Stimulated activated naive CD8-positive, alpha-beta T cell treated with anti-CD3 and anti-CD28 coated beads, Interleukin-15, Interleukin-2, amounts not matched to agents 100 U/mL and 50 U/mL, for 24 hours (primary cell): ENCODE measurements at places on chromosomes 3 and 15.
A peak's percentile ranks its signal among the peaks of the same experiment; 100 is the strongest.

- peak; percentile 86 for DNase-seq
These were observed 13.2 kb upstream of the SHF start for GRCh38 chr15:45200799-45201556.

GRCh38 chr3:191360620-191361019 lies 30.3 kb upstream of the UTS2B start:
- no peak for DNase-seq

- DNase-seq: no peak
These were observed 6.8 kb upstream of the LRIG1 start for GRCh38 chr3:66507423-66508260.

DNA sequence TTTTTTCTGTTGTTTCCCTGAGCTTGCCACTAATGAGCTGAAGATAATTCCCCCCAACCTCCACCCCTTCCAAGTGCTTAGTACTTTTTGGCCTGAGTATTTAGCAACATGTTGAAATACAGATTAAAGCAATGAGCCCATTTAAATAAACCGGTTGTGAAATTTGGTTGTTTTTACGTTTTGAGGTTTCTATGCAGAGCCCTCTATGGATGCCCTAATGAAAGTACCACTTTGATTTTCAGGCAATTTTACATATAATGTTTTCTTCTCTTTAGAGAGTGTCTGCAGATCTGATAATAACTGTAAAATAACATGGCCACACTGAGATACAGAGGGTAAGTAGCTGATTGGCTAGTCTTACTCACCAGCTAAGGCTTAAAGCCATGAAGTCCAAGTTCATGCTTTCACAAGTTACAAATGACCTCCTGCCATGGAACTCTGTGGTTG lies 139.4 kb upstream of the SLC7A14 start:
- no peak for DNase-seq

- DNase-seq: no peak
These were observed 28.2 kb downstream of the CSTA start for GRCh38 chr3:122353215-122353614.

DNA sequence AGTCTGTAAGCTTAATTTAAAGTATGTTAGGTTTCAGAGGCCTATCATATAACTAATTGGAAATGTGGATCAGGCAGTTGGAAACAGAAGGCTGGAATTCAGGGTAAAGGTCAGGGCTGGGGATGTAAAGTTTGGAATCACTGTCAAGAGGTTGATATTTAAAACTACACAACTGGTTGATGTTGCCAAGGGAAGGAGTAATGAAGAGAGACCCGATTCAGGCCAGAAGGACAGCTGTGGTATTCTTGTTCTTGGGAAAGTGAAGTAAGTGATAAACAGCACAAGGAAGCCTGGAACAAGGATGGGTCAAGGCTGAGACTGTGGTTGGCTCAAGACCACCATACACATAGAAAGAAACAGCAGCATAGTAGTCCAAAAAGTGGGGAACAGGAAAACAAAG lies 654.2 kb downstream of the NTRK3 start:
- DNase-seq: no peak

DNA sequence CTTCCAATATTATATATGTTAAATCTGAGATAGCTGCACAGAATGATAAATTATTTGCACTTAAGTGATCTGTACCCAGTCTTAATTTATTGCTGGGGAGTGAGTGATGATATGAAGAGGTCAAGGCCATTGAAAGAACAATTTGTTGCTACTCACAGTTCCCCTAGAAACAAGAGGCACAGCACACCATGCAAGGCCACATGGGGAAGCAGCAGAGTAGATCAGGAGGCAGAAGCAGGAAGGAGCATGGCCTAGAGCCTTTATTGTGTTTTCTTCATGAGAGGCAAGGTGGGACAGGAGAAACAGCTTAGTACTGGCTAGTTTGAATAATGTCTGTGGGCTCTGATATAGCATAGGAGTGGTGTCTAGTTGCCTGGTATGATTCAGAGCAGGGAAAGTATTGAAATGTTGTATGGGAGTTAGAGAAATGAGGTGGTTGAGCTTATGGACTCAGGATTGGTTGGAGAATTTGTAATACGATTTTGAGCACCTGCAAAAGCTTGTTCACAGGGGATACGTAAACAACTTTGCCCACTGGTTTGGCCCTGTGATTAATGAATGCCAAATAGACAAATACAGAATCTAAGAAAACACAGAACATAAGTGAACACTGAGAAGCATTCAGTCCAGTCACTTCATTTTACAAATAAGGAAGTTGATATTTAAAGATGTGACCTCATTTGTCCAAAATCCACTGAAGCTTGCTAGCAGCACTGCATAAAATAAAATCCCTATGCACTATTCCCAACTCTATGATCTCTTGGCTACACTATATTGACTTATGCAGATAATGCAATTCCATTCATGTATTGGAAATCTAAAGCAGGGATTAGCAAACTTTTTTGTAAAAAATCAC lies 71.7 kb downstream of the TMCO5A start:
- no peak for DNase-seq

GRCh38 chr15:91555312-91555711 lies 298.2 kb upstream of the SLCO3A1 start:
- DNase-seq: no peak

GRCh38 chr3:88343264-88343663 lies 193.5 kb downstream of the C3orf38 start:
- DNase-seq: no peak

DNA sequence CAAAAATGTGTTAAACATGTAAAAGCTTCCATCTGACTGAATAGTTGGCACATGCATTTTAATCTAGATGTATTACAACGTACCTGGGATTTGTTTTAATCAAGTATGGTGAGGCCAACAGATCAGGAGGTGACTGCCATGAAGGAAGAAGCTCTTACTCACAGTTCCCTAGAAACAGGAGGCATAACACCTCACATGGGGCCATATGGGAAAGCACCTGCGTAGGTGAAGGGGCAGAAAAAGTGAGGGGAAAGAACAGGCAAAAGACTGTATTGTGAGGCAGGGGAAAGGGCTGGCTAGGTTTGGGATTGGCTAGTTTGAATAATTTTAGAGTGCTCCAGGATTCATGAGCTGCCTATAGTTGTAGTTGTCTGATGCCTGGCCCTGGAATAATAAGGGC lies 9.6 kb downstream of the SQOR start:
- DNase-seq: no peak

GRCh38 chr3:51955175-51955892 lies at the start of gene GPR62:
Gene GPR62, plus strand, starts transcription at chr3:51955381. Its CDS starts 272 bp downstream, at chr3:51955653.
- DNase-seq: no peak

GRCh38 chr15:65533057-65533756 lies 2.9 kb downstream of the HACD3 start:
- no peak for DNase-seq

GRCh38 chr15:92315144-92315543 lies 78.5 kb upstream of the ST8SIA2 start:
- no peak for DNase-seq

GRCh38 chr3:264394-265156 lies 68.0 kb downstream of the CHL1 start:
- DNase-seq: no peak

DNA sequence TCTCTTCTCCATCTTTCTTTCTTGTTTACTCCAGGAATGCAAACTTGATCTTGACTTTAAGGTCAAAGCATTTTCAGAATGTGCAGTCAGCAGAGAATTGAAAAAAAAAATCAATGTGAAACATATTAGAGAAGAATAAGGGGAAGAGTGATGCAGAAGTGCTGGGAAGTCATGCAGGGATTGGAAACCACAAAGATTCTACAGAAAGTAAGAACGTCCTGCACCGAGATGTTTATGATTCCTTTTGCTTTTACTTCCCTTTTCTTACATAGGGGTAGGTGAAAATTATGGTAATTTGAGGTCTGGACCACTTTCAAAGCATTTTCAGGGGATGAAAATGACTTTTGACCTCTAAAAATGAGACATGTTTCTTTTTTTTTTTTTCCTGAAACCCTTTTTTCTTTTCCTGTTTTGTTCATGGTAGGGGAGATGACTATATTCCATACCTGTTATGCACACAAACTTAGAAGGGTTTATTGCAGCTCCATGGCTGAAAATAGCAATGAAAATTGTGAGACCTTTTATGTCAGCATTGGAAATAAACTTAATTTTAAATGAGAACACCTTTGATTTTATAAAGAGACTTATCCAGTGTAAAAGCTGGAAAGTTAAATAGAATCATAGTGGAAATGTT lies 623.5 kb upstream of the TBL1XR1 start:
- no peak for DNase-seq

GRCh38 chr15:91853511-91853947 lies at the start of gene SLCO3A1:
Gene SLCO3A1, plus strand, starts transcription at chr15:91853708.
- peak; percentile 70 for DNase-seq

- no peak for DNase-seq
These were observed 116.1 kb downstream of the PCCB start for GRCh38 chr3:136366289-136366688.

- DNase-seq: no peak
These were observed 279.8 kb downstream of the ADAMTS17 start for GRCh38 chr15:100061944-100062343.

- no peak for DNase-seq
These were observed 108.5 kb upstream of the CMC1 start for GRCh38 chr3:28132941-28133340.

GRCh38 chr15:95401587-95401986 lies 928.9 kb upstream of the NR2F2 start:
- DNase-seq: no peak

- DNase-seq: no peak
These were observed 379.7 kb upstream of the CNTN6 start for GRCh38 chr3:713006-713621.

DNA sequence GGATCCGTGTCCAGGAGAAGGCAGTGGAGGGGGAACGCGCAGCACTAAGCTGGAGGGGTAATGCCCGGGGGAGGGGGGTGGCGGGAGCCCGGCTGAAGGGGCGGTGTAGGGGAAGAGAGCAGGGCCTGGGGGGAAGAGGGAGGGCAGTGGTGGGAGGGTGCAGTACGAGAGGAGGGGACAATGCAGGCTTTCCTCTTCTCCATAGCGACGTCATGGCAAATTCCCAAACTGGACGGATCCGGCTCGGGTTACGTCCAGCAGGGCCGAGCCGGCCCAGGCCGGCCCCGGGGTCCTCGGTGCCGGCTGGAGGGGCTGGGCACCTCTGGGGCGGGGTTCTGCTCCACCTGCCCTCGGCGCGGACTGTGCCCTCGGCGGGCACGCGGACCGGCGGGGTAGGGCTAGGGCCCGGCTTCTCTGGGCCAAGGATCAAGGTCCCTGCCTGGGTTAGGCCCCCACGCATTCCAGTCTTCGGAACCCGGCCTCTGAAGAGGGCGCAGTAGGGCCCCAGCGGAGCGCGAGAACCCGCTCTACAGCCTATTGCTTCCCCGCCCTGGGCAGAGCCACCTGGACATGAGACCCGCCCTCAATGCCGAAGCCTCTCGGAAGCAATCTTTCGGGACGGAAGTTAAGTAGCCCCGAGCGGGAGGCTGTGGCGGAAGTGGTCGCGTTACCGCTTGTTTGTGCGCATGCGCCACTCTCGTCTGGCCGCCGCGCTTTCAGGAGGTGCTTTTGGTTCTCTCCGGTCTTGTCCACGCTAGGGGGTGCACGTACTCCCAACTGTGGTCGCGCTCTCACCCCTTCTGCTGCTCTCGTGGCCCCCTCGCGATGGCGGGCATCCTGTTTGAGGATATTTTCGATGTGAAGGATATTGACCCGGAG lies 1.4 kb downstream of the POLR2H start:
- DNase-seq: peak; percentile 97

DNA sequence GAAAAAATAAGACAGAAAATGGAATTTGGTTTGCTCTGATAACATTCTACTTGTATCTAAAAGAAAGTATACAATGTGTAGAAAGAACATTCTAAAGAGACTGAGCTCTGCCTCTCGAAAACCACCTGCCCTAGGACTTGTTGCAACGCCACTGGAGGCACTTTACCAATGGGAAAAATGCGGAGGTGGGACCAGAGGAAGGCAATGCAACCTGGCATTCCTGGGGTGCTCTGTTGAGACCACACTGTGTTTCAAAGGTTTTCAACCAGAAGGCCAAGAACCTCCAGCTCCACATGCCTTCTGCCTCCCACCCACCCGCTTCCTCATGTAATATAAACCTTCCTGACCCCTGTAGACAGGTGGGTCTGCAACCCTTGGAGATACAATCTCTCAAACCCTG lies 4.5 kb downstream of the PROK2 start:
- DNase-seq: no peak

- DNase-seq: no peak
These were observed 128.3 kb downstream of the SV2B start for GRCh38 chr15:91228383-91228782.

DNA sequence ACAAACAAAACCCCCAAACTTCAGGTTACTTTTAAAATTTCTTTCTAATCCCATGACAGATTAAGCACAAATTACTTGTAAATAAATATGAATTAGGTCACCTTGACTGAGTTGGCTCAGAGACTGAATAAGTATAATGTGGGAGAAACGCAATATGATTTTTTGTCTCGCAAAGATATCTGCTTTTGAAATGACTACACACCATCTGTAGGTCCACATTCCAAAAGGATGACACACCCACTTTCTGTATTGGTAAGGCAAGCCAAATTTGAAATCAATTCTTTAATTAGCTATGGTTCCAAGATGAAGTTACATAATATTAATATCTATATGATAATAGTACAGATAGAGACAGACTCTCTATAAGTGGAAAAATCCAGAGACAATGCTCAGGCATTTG lies 66.9 kb upstream of the CSPG5 start:
- DNase-seq: no peak

DNA sequence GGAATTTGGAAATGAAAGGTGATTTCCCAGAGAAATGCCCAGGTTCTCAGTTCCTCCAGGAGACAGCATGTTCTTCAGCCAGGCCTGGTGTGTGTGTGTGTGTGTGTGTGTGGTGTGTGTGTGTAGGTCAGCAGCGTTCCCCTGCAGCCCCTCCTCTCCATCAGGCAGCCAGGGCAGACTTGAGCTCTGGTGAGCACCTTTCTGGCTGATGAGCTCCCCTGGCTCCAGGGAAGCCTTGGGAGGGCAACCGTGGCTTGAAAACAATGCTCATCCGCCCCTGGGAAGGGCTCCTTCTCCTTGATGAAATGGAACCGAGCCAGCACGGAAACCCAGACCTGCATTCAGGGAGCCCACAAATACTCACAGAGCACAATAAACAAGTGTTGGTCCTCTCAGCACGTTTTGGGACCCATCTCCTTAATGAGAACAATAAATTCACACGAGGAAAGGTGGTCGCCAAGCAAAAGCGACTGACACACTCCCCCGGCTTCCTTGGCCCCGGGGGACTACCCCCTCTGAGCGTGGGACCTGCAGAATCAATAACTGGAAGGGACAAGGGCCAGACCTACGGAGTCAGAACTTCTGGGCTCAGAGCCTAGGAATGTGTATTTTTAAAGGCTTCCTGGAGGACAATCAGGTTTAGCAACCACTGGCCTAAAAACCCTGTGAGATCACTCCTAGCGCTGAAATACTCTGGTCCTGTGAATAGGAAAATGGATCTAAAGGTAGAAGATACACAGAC lies 38.6 kb upstream of the HES1 start:
- no peak for DNase-seq
